NCI-H1694 (cell line): ENCODE measurements at places on chromosomes 2 and 18.

- DNase-seq, result no peak
These were observed 823 bp downstream of the PARD3B start for GRCh38 chr2:204545861-204546735.

DNA sequence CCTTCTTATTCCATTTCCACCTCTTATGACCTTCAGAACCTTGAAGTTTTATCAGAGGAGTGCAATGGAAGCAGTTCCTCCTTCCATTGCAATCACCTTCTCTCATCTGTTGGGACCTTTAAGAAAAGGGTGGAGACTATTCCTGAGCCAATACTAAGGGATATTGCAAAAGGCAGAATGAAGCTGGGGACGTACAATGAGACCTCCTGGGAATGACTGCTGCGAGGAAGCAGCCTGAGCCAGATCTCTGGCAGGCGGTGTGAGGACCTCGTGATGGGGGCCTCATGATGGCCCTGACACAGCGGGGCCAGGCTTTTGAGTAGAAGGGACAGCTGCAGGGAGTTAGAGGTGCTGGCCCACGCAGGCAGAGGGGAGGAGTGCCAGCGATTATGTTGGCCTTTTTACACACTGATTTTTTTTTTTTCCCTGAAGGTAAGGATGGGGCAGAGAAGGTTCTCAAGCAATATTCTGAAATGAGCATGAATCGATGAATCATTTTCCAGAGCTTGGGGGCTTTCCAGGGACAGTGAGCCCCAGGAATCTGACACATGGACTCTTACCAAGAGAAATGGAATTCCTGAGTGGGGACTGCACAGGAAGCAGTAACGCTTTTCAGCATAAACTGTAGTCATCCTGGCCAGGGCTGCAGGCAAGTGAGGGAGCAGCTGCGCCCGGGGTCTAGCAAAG, 40.0 kb upstream of the LAPTM4A start:
- no peak for DNase-seq

DNA sequence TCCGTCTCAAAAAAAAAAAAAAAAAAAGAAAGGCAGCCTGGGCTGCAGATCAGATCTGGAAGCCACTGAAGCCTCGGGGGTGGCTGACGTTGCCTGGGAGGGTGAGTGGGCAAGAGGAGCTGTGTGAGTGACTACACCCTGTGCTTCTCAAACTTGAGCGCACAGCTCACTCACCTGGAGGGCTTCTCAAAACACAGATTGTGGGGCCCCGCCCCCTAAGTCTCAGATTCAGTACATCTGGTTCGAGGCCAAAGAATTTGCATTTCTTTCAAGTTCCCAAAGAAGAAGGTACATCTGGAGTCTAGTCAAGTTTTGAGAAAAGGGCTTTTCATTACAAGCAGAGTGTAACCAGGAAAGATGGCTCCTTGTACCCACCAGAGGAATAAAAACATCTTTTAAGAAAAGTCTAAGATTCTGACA, 97.7 kb upstream of the CAB39 start:
- DNase-seq, result no peak

DNA sequence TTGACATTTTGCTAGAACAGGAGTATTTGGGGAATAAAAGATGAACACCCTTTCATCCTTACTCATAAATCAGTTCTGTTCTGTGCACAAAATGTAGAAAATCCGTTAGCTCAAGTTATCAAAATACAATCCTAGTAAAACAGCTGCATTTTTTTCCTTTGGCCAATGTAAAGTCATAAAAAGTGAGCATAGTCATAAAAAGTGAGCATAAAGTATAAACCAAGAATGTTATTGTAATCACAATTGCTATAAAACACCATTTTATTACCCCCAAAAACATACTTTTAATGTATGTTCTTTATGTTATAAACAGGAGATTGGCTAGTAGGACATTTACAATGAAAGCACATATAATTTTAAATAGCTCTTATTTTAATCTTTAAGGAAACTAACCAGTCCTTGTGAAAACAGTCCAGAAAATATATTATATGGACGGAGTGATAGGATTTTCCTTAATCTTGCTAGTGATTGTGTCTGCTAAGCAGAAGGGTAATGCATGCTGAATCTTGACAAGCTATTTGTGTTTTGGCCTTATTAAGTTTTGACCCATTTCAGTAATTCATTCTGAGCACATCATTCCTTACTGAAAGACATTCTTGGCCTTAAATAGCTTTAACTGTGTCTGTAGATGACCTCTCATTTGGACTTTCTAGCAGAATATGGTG, 891.8 kb downstream of the DSC3 start:
- no peak for DNase-seq

- DNase-seq, result no peak
These were observed 73.9 kb downstream of the UBE2E3 start for GRCh38 chr2:181054256-181054655.

- no peak for DNase-seq
These were observed 5.2 kb downstream of the MRPL33 start for GRCh38 chr2:27776696-27777095.
